ENCODE measurements at places on chromosomes 5 and 9.

DNA sequence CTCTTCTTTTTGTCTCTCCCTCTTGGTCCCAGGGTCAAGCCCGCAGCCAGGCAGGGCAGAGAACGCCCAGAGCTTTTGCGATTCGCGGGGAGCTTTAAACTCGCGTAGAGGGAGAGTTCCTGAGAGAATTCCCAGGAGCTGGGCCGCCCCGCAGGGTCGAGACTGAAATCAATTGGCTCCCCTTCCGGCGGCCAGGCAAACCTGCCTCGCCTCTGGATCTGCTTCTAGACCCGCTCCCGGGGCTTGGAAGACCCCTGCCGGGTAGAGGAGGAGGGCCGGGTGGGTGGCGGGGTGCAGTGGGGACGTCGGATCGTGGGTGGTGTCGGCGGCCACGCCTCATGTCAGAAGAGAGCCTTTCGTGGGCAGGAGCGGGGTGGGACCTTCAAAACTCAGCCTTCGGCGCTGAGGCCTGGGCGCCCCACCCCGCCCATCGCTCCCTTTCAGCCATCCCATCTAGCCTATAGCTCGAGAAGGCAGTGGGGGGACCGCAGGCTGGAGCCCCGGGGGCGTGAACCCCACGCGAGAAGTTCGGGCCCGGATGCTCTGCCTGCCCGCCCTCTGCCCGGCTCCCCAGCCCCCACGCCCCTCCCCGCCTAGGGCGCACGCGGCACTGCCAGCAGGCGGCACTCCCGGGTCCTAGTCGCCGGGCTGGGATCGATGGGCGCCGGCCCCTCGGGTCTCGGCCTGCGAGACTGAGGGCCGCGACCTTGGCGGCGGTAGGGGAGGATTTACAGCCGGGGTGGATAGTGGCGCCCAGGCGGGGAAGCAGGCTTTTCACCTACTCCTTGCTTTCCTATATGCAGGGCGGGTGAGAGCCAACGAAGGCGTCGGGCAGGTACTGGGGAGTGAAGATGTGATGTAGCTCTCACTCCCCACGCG is 6.1 kb downstream of the PRDM6 start:
- DNase-seq, result no peak

- no peak for DNase-seq
Observed at GRCh38 chr9:127853312-127854183, 910 bp downstream of the ENG start.

GRCh38 chr9:91275655-91276054 is 86.1 kb downstream of the AUH start:
- DNase-seq, result no peak

DNA sequence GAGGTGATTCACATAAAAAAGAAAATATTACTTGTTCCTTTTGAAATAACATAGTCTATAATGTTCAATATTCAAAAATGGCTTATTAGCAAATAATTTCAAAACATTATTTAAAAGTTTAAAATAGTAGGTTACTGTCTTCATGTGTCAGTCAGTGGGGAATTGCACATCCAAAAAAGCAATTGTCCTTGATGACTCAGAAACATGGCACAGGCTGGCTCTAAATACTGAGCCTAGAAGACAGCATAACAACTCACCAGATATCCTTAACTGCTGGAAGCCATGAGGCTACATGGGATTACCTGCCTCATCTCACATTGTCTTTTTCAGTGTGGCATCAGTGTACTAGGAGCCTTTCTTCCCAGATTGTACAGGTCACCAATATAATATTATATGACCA is 439.5 kb upstream of the RGMB start:
- no peak for DNase-seq

- DNase-seq, result no peak
Observed at GRCh38 chr5:6652025-6652424, 18.8 kb downstream of the SRD5A1 start.

DNA sequence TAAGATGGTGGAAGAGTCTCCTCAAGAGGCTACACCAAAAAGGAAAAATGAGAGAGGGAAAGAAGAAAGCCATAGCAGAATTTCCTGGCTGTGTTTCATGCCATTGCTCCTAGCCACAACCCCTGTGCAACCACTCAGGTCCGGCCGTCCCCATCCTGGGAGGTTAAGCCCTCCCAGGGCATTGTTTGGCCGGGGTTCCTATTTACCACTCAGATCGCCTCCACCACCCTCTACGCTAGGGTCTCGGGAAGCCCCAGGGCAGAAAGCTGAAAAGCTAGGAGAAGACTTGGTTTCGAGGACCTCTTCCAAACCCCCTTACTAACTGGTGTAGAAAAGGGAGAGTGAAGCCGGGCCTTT is 715 bp downstream of the RC3H2 start:
- DNase-seq, result no peak

- DNase-seq, result no peak
Observed at GRCh38 chr5:64164166-64164565, 1.5 kb upstream of the RNF180 start.

- DNase-seq, result no peak
Observed at GRCh38 chr5:40485021-40485998, 194.4 kb upstream of the PTGER4 start.

DNA sequence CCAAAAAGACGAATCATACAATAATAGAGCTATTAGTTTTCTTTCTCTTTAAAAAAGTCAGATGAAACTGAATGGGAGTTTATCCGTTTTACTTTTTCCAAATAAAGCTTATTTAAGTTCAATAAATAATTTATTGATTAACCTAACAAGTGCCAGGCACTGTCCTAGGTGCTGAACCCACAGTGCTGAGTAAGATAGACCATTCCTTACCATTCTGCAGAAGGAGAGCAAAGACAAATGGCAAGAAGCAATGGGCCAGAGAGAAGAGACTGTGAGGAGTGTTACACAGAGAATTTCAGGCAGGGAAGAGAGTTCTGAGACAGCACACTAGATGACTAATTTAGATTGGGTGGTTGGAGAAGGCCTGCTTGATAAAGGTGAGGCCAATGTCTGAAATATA is 127.2 kb downstream of the AUH start:
- no peak for DNase-seq

- no peak for DNase-seq
Observed at GRCh38 chr9:136599811-136600660, 54.2 kb upstream of the NOTCH1 start.

DNA sequence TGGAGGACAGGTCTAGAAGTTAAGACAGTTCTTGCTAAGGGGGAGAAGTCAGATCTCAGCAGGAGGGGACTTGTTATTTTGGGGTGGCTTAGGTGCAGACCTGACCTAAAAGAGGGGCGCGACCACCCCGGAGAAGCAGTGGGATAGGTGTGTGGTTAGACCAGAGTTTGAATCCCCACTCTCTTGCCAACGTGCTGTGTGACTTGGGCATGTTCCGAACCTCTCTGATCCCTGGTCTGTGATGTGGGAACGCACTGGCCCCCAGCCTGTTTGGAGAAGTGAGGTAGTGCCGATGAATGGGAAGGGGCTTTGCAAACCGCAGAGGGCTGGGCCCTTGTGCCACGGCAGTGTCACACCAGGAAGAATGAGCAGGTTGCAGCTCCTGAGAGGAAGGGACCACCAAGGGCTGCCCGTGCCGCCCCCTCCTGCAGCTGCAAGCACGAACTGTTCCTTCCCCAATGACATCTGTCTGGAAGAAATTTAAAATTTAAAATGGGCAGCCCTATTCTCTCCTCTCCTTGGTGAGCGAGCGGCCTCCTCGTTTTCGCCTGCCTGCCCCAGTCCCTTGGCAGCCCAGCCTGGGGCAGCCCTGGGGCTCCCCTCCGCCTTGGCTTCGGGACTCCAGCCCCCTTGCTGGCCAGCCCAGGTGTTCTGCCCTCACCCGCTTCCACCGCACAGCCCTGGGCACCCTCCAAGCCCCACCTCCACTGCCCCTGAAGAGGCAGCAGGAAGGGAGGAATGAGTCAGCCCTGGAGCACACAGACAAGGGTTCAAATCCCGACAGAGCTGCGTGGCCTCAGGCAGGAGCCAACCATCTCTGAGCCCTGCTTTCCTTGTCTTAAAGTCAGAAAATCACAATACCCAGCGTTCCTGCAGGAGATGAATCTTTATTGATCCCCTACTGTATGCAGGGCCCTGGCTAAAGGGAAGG is 1.6 kb downstream of the FIBCD1 start:
- no peak for DNase-seq

- no peak for DNase-seq
Observed at GRCh38 chr5:20554001-20554400, 566.0 kb upstream of the CDH18 start.

- DNase-seq, result no peak
Observed at GRCh38 chr9:111320631-111321030, 9.4 kb downstream of the OR2K2 start.

DNA sequence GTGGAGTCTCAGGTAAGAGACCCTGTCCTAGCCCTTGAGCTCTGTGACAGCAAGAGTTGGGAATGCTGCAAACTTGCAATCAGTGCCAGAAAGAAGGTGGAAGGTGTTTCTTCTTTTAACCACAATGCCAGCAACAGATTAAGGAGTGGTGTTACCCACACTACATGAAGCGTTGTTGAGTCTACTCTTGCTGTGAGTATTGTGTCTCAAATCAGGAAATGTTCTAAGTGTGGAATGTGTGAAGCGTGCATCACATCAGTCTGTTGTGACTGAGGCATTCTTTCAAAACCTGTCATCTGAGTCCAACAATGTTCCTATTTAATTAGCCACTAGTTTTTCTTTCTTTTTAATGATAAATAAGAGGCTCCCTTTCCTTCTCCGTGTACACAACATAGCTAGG is 2.9 kb upstream of the LURAP1L start:
- no peak for DNase-seq

DNA sequence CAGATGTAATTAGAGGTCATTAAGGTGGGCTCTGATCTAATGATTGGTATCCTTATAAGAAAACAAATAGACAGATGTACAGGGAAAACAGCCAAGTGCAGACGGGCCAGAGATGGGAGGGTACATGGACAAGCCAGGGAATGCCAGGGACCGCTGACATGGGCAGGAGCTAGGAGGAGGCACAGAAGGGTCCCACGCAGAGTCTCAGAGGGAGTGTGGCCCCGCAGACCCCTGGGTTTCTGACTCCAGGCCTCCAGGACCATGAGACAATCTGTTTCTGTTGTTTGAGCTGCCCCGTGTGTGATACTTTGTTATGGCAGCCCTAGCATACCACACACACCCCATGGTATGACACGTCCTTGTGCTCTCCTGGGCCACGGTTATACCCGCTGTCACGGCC is 29.1 kb downstream of the GADD45G start:
- DNase-seq, result no peak

- DNase-seq, result no peak
Observed at GRCh38 chr5:96026406-96027041, 64.9 kb upstream of the ELL2 start.

- no peak for DNase-seq
Observed at GRCh38 chr5:55418994-55419968, 111.5 kb downstream of the MTREX start.

- DNase-seq, result no peak
Observed at GRCh38 chr5:107808671-107809137, 138.0 kb upstream of the EFNA5 start.

GRCh38 chr9:113541019-113541900 is 77.7 kb downstream of the RGS3 start:
- DNase-seq, result no peak

DNA sequence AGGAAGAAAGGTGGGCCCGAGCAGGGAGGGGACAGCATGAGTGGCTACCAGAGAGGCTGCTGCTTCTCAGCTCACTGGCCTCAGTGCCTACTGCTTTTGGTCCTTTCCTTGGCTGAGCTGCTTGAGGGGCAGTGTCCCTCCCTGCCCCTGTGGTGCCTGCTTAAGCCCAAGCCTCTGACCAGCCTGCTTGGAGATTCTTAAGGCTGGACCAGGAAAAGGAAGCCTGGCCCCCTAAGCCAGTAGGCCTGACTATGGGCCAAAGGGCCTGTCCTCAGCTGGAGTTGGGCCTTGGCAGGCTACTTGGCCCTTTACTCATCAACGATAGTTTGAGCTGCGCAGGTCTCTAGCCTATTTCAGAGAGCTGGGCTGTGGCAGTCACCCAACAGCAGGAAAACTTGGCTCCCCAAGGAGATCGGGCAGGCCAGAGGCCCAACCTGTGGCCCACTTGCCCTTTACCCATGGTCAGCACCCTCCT is 24.9 kb downstream of the TCF7 start:
- DNase-seq, result no peak

DNA sequence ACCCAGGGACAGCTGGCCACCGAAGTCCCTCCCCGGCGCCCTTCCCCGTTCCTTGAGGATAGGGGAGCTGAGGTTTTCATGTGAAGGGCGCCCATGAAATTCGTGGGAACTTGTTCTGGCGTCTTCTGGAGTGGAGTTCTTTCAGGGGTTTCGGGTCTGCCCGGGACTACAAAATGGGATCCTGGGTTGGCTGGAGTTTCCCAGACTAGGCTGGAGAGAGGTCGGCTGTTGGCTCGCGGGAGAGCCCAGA is 3.6 kb upstream of the RGMB start:
- DNase-seq, result no peak

DNA sequence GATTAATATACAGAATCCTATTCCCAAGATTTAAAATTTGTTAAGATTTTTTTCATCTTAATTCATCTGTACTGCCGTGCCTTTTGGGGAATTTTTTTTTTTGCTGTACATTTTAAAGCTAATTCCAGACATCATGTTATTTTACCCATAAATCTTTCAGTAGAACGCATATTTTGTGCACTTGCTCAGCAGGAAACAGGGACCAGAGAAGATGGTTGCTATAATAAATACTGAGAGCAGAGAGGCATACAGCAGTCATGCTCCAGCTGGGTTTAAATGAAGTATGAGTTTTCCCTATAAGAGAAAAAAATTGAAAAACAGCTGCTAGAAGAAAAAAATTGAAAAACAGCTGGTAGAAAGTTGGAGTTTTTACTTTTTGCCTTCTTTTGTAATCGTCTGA is 196.9 kb upstream of the PUM3 start:
- no peak for DNase-seq

DNA sequence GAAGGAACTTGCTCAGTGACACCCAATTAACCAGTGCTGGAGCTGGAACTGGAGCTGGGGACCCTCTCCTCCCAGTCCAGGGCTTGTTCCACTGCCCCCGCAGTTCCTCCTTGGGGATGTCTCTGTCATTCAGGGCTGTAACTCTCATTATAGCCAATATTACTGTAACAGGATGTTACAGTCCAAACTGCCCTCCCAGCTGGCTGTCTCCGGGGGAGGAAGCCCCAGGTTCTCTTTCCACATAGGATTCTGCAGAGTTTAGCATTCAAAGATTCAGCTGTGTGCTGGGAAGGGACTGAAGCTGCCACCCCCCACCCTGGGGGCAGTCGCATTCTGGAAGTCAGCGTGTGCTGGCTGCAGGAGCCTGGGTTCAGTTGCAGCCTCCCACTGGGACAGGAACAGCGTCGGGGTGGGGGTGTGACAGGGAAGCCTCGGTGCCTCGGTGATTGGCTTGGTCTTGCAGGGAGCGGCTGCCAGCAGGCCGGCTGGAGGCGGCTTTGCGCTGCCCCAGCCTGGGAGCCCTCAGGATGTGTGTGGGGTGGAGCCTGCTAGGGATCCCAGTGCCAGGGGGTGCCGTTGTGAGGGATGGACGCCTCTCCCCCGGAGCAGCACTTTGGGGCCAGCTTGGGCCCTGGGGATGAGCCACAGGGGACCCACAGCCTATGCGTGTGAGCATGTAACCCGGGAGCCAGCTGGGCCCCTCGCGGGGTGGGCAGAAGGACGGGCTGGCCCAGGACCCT is 101.1 kb downstream of the RGS3 start:
- DNase-seq, result no peak

GRCh38 chr5:126398791-126399190 is 24.4 kb upstream of the GRAMD2B start:
- DNase-seq, result no peak

Measured in activated naive CD4-positive, alpha-beta T cell (primary cell).